Activated naive CD4-positive, alpha-beta T cell treated with anti-CD3 and anti-CD28 coated beads for 36 hours (primary cell): ENCODE measurements at places on chromosomes 2 and 18.

GRCh38 chr18:2954869-2955645 lies 57.9 kb downstream of the LPIN2 start:
- no peaks in the 10 kb centered on the region for H3K27me3 ChIP-seq
- no peak for DNase-seq
- peaks cover 60% of the 10 kb centered on the region for H3K36me3 ChIP-seq
- no peak overlapping the region for H3K4me3 ChIP-seq
- peak overlapping the region; percentile 97 for H3K27ac ChIP-seq

DNA sequence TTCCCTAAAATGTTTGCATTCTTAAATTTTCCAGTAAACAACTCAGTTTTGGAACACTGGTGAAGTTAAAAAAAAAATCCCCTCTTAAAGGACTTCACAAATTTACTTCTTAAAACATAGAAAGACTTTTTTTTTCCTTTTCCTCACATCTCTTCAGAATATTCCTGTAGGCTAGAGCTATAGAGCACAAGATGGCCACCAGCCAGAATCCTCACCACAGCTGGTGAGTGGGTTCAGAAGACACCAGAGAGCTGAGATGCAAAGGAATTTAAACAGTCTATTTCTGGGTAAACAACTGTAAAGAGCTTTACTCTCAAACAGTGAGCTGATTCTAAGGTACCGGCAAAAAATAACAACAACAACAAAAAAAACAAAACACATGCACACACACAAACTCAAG lies 252.8 kb downstream of the LRP1B start:
- H3K36me3 ChIP-seq: no peaks in the 10 kb centered on the region
- H3K4me3 ChIP-seq: no peak overlapping the region
- no peaks in the 10 kb centered on the region for H3K4me1 ChIP-seq
- no peaks in the 10 kb centered on the region for H3K27me3 ChIP-seq
- H3K27ac ChIP-seq: no peak overlapping the region

DNA sequence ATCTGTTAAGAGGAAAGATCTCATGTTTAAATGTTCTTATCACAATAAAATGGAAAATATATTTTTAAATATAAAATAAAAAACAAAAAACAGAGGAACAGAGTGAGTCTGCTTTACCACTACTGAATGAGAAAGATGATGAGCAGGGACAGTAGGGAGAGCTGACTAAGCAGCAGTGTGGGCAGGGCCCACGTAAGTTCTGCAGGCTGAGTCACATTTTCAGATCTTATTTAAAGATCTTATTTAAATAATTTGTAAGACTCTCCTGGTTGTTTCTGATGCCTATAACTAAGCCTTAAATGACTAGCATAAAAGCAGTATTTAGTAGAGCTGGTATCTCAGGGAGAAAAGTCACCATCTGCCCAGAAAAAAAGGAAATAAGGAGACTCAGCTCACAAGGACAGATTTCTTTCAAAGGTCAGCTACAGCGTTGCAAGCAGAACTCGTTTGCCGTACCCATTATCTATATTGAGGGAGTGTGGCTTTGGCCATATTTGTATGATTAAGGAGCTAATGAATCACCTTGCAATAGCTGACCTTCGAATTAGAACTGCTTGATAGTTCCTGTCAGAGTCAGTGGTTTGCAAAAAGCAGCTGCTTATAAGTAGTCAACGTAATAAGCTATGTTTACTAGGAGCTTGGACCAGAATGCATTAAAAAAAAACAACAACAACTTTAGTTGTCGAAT lies 322.1 kb upstream of the CHAC2 start:
- no peak for DNase-seq
- H3K4me3 ChIP-seq: no peak overlapping the region
- H3K36me3 ChIP-seq: no peaks in the 10 kb centered on the region
- H3K27me3 ChIP-seq: peaks cover 13% of the 10 kb centered on the region
- H3K27ac ChIP-seq: no peak overlapping the region
- H3K4me1 ChIP-seq: no peaks in the 10 kb centered on the region

GRCh38 chr18:40159141-40160017 lies 1795.7 kb upstream of the PIK3C3 start:
- no peaks in the 10 kb centered on the region for H3K27me3 ChIP-seq
- H3K27ac ChIP-seq: no peak overlapping the region
- no peaks in the 10 kb centered on the region for H3K4me1 ChIP-seq
- no peak for DNase-seq
- no peaks in the 10 kb centered on the region for H3K36me3 ChIP-seq

DNA sequence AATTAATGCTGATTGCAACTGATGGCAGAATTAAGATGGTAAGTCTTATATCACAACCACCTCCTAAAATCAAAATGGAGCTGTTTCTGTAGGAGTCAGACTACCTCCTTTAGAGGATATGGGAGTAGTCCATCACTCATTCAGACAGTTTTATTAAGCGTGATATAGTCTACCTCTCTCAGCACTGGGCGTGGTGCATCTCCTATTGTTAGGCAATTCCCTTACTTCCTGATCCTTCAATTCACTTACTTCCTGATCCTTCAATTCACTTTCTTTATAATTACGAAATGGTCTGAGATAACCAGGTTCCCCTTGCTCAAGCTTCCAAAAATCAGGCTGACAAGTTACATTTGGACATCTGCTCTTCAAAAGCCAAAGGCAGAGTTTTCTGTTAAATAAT lies 31.9 kb downstream of the ATP8B1 start:
- H3K4me1 ChIP-seq: peaks cover 2% of the 10 kb centered on the region
- no peaks in the 10 kb centered on the region for H3K27me3 ChIP-seq
- H3K4me3 ChIP-seq: no peak overlapping the region
- no peak overlapping the region for H3K27ac ChIP-seq
- no peaks in the 10 kb centered on the region for H3K36me3 ChIP-seq
- no peak for DNase-seq

GRCh38 chr2:40225670-40226210 lies 226.2 kb downstream of the SLC8A1 start:
- no peak for DNase-seq
- H3K4me1 ChIP-seq: no peaks in the 10 kb centered on the region
- H3K27me3 ChIP-seq: no peaks in the 10 kb centered on the region
- H3K36me3 ChIP-seq: no peaks in the 10 kb centered on the region
- H3K4me3 ChIP-seq: no peak overlapping the region

GRCh38 chr2:126831234-126832005 lies 67.3 kb upstream of the TEX51 start:
- no peak for DNase-seq
- H3K27me3 ChIP-seq: peaks cover 4% of the 10 kb centered on the region
- H3K36me3 ChIP-seq: no peaks in the 10 kb centered on the region
- H3K4me3 ChIP-seq: no peak overlapping the region
- H3K27ac ChIP-seq: no peak overlapping the region
- no peaks in the 10 kb centered on the region for H3K4me1 ChIP-seq

DNA sequence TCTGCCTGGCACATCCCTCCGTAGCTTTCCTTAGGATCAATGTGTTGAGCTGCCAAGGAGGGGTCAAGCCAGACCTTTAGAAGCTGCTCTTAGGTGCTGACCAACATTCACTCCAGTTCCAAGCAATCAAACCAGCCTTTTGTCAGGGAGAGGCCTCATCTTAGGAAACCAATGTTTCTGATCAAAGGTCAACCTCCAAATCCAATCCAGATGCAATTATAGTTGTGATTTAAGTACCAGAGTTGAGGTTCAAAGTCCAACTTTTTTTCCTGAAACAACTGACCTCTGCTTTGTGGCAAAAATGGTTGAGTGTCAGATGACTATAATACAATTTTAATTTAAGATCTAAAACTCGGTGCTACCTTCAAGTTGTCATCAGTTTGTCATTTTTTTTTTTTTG lies 303.4 kb downstream of the ALK start:
- no peaks in the 10 kb centered on the region for H3K4me1 ChIP-seq
- H3K36me3 ChIP-seq: no peaks in the 10 kb centered on the region
- no peak for DNase-seq

DNA sequence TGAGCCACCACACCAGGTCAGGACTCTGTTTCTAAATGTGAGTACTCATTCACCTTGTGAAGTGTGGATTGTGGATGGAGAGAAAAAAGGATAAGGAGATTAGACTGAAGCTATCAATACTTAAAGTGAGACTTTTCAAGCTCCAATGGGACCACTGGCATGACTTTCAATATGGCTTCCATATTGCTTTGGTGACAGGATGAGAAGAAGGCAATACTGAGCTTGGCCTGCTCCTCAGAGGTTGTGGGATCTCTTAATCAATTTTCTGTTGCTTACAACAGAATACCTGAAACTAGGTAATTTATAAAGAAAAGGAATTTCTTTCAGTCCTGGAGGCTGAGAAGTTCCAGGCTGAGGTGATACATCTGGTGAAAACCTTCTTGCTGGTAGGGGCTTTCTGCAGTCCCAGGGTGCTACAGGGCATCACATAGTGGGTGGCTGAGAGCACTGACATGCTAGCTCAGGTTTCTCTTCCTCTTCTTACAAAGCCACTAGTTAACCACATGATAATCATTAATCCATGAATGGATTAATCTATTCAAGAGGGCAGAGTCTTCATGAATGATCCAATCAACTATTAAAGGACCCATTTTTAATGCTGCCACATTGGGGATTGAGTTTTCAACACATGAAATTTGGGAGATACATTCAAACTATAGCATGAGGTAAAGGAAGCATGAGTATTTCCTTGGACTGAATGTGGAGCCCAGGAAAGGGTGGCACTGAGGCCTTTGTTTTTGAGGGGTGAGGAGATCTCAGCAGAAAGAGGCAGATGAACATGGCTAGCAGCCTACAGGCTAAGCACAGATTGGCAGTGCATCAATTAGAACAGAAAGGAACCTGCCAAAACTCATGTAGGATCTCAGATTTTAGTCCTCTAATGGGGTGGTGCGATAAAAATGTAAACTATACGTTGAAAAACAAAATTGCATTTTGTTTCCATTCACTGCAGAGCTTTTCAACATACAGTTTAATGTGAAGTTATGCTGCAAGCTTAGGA lies 274.5 kb downstream of the PIK3C3 start:
- H3K27ac ChIP-seq: no peak overlapping the region
- no peaks in the 10 kb centered on the region for H3K27me3 ChIP-seq
- H3K4me3 ChIP-seq: no peak overlapping the region
- H3K36me3 ChIP-seq: no peaks in the 10 kb centered on the region

DNA sequence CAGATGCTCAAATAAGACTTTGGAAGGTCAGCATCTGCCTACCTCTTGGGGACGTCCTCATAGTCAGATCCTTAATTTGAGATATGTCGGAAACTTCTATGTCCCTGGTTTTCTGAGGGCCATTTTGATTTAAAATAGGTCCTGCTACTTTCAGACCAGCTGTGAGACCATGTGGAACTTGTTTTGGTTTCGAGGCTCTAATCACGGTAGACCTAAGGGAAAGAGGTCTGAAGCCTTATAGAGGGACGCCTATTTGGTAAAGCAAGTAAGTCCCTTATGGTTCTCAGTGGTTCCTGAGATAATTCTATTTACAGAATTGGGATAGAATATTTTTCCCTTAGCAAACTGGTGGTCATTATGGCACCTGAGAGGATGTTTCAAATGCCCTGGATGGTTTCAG lies 75.1 kb downstream of the RFTN2 start:
- DNase-seq: no peak
- H3K4me1 ChIP-seq: peaks cover 5% of the 10 kb centered on the region
- no peak overlapping the region for H3K4me3 ChIP-seq

GRCh38 chr2:16824472-16824871 lies 158.8 kb upstream of the CYRIA start:
- peaks cover 2% of the 10 kb centered on the region for H3K27me3 ChIP-seq
- H3K36me3 ChIP-seq: no peaks in the 10 kb centered on the region
- no peak overlapping the region for H3K27ac ChIP-seq
- no peak overlapping the region for H3K4me3 ChIP-seq

DNA sequence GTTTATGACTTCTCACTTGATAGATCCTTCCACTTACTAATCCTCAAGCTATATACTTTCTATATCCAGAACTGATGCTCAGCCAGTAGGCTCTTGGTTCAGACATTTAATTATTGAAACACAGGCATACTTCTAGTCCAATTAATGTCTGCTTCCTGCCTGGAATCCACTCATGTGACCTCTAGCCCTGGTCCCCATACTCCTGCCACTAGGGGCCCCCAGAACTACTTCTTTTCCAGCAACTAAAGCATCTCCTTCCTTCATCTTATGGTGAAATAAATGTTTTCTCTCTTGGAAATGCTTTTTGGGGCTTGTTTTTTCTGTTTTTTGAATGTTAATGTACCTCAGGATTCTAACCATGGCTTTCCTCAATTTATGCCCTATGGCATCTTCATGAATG lies 527.6 kb downstream of the SATB2 start:
- H3K4me1 ChIP-seq: no peaks in the 10 kb centered on the region
- no peak overlapping the region for H3K4me3 ChIP-seq
- no peaks in the 10 kb centered on the region for H3K27me3 ChIP-seq
- no peak for DNase-seq
- no peak overlapping the region for H3K27ac ChIP-seq
